Activated B cell treated with CpG ODN at 0.5 μM for 24 hours (primary cell): ENCODE measurements at places on chromosomes 3 and 15.

DNA sequence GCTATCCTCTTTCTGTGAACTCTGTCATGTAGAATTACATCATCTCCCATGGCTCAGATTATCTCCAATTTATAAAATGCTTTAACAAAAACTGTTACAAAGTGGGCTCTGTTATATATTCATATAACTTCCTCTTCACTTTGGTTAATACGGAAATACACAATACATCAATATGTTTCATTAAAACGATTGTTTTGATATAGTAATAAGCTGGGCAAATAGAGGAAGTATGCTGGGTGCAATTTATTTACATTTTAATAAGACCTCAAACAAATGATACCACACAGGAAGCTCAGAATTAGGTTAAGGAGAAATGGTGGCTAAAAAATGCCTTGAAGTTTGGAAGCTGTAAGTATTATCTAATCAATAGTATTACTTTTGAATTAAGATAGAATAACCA, 331.0 kb downstream of the ZBTB20 start:
- DNase-seq = no peak

DNA sequence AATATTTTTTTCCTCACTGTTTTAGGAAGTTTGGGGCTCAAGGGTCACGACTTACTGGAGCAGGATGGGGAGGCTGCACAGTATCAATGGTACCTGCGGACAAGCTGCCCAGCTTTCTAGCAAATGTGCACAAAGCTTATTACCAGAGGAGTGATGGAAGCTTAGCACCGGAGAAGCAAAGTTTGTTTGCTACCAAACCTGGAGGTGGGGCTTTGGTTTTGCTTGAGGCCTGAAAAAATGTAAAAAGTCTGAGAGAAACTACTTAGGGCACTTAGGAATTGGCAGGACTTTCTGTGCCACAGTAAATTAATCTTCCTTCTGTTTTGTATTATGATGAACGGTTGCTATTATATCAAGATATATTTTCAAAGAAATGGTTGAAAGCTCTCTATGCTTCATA, 95.1 kb upstream of the FGF7 start:
- no peak for DNase-seq

- DNase-seq = no peak
Measured at GRCh38 chr3:13272831-13273603, 147.1 kb downstream of the NUP210 start.

GRCh38 chr15:45200799-45201556, 13.2 kb upstream of the SHF start:
- DNase-seq = peak; percentile 61

DNA sequence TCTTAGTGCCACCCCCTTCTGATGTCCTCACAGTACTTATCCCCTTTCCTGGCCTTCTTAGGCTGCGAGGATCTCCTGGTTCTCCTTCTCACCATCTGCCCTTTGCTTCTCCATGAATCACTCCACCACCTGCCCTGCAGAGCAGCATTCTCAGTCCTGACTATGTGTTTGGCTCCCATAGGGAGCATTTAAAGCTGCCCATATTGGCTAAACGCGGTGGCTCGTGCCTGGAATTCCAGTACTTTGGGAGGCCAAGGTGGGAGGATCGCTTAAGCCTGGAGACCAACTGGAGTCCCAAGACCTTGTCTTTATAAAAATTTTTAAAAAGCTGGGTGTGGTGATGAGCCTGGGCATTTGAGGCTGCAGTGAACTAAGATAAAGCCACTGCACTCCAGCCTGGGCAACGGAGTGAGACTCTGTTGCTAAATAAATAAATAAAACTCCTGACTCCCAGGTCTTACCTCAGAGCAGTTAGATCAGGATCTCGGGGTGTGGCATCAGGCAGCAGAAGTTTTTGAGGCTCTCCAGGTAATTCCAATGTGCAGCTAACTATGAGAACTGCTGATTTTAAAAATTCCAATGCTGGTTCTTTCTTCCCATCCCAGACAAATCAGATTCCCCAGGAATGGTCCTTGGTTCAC, 36.2 kb upstream of the TLE3 start:
- DNase-seq = no peak

- no peak for DNase-seq
Measured at GRCh38 chr3:144073698-144074097, 102.1 kb downstream of the DIPK2A start.

- DNase-seq = no peak
Measured at GRCh38 chr3:167749209-167749608, 13.7 kb downstream of the SERPINI1 start.
